Activated CD4-positive, alpha-beta T cell treated with anti-CD3 and anti-CD28 coated beads for 1 hour (primary cell): ENCODE measurements at places on chromosomes 16 and 17.

DNA sequence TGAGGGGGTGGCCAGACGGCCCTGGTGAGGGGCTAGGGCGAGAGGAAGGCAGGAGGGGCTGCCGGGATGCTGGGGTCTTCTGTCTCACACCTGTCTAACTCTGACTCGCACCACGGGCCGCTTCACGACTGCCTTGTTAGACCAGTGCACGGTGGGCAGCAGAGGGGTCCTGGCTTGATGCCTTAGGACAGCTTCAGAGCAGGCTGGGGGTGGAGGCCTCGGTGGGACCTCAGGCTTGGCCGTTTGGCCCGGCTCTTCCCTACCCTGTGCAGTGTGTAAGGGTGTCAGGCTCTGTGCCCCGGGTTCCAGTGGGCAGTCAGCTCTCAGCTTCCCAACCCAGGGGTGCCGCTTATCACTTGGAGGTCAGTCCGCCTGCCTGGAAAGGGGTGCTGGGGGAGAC is 100.7 kb downstream of the OR1D5 start:
- no peak for DNase-seq

GRCh38 chr17:6544011-6544370 is 12.4 kb downstream of the PITPNM3 start:
- DNase-seq, result no peak

DNA sequence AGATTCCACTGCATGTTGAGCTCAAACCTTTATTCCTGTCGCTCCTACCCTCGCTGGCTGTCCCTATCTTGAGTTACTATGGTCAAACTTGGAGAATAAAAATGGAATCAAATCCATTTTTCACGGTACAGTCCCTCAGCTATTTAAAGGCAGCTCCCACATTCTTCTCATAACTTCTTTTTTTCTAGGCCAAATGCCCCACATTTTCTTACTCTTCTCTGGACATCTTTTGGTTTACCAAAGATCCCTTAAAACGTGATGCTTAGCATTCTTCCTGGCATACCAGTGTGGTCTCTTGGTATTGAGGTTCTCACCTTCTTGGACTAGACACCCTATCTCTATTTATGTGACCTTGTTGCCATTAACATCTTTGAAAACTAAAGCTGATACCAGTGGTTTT is 48.3 kb upstream of the MAF start:
- no peak for DNase-seq

DNA sequence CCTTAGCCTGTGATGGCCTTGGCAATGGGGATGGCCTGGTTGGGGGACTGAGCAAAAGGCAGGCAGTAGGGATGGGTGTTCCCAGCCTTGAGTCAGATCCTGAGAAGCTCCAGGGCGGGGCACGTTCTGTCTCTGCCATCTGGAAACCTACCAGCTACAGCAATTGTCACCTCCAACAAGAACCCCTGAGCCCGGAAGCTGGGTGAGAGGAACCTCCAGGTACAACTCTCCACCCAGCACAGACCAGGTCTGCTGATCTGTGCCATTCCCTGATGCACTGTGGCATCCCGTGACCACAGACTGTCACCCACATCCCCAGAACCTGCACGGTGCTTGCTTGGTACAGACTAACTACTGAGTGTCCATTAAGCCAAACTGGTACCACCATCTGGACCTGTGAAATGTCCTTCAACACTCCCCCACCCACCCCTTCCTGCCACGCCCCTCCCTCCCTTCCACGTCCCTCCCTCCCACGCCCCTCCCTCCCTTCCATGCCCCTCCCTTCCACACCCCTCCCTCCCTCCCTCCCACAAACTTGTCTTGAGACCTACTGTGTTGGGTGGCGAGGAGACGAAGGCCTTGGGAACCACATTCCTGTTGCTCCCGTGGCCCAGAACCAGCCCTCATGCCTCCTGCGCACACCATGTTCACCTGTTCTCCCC is 16.6 kb downstream of the MYO15B start:
- DNase-seq, result no peak

DNA sequence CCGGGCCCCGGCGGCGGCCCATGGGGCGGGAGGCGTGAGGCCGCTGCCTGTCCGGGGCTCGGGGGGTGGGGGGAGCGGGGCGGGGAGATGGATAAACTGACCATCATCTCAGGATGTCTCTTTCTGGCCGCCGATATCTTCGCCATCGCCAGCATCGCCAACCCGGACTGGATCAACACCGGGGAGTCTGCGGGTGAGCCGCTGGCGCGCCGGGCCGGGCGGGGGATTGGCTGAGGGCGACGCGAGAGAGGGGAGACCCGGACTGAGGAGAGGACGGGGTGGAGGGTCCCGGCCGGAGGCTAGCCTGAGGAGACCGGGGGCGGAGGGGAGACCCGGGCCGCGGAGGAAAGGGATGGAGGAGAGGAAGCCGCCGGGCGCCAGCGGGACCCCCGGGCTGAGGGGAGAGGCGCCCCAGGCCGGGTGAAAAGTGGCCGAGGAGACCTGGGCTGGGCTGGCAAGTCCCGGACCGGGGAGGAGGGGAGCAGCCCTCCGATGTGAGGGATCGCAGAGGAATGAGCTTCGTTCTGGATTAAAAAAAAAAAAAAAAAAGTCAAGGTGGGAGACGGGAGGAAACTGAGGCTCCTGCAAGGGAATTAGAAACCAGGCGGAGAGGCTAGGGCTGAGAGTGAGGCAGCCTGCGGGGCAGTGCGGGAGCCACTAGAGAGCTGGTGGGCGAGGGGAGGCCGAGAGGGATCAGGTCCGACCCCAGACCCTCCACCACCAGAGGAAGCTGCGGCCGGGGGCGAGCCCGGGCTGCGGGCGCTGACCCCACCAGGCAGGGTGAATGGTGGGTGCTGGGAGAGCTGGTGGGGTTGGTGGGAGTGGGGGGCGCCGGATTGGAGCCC is 526 bp downstream of the MOSMO start:
- no peak for DNase-seq

GRCh38 chr17:12729086-12729485 is 60.2 kb upstream of the ARHGAP44 start:
- no peak for DNase-seq

DNA sequence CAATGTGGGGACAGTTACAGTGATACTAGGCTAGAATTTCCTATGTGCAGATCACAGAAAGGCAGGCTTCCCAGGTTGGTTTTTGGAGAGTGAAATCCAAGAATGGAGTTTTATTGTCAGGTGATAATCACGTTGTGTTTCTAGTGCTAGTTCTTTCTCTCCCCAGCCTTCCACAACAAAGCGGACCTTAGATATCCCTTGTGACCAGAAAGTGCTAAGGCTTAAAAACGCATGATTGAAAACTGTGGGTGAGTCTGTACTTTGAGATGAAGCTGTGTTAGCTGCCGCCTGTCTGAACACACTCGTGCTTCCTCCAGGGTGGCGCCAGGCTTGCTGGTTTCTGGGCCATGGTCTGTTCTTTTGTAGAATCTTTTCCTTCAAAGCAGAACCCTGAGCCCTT is 52.1 kb downstream of the BANP start:
- DNase-seq, result no peak

DNA sequence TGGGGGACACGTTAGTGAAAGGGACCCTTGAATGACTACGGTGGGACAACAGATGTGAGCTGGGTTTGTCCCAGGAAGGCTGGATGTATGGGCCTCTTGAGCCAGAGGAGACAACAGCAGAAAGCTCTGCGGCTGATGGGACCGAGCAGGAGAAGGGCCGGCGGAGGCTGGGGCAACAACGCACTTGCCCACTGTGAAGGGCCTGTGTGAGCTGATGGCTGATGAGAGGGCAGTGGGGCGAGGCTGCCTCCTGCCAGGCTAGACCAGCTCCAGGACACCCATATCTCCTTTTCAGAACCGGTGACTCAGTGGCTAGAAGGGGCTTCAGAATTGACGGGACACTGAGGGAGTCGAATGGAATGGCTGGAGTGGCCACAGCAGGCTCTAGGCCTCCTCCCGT is 250.1 kb downstream of the SEC14L1 start:
- no peak for DNase-seq

DNA sequence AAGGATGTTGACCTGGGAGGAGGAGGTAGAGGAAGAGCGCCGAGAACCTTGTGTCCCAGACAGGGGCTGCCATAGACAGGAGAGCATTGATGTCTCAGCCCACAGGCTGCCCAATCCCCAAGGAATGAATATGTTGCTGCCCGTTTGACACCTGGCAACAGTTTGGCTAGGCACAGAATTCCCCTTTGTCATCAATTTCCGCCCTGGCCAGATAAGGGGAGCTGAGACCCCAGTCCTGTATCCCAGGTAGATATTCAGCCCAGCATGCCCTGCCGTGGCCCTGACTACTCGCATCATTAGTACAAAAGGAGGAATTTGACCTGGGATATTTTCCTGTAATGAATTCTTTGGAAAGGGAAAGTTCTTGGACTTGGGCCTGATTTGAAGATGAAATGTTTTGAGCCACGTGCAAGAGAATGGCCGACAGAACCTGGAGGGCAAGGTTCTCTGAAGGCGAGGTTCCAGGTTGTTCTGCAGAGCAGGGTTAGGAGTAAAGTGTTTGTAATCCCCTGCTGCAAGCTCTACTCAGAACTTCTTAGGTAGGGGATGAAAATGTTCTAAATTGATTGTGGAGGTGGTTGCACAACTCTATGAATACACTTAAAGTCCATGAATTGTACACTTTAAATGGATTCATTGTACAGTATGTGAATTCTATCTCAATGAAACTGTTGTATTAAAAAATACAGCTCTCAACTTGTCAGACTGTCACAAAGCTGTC is 108.8 kb downstream of the SOCS1 start:
- DNase-seq, result no peak

DNA sequence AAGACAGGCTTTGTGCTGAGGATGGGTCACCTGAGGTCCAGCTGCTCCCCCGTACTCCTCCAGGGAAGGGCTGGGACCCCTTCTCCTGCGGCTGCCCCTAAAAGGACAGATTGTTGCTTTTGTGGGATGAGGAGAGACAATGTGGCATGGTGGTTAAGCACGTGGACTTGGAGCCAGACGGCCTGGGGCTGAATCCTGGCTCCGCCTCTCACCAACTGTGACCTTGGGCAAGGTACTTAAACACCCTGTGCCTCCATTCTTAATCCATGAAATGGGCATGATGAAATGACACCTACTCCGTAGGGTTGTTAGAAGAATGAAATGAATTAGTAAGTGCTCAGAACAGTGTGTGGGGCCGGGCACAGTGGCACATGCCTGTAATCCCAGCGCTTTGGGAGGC is 39.6 kb upstream of the PLCG2 start:
- DNase-seq, result no peak

DNA sequence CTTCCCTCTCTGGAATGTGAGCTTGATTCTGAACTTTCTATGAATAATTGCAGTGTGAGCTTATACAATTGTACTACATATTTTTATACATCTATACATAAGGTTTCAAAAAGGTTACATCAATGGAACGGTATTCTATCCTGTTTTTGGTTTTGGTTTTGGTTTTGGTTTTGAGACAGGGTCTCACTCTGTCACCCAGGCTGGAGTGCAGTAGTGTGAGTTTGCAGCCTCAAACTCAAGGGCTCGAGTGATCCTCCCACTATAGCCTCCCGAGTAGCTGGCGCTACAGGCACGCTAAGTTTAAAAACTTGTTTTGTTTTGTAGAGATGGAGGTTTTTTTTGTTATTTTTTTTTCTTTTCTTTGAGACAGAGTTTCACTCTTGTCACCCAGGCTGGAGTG is 1.1 kb downstream of the CTRB1 start:
- no peak for DNase-seq

DNA sequence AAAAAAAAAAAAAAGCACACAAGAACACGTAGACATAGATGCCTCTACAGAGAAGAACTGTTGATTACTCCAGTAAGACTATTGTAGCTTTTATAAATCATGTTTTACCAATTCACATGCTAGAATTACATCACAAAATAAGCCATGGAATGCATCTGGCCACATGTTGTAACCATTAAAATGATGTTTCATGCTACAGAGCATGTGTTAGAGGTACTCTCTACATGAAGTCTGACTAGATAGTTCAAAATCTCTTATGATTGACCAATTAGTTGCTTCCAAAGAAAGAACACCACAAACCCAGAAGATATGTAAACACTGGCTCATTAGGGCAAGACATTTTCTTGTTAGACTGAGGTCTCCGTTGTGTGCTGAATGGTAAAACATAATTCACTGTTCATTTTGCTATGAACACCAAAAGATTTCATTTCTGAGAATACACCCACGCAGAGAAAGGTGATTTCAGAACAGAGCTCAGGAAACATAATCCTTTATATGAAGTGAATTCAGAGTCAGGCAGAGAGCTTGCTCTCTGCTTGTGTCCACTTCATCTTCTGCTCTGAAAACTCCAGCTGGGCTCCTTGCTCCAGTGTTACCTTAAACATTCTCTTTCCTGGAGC is 411.4 kb upstream of the SOX9 start:
- no peak for DNase-seq

GRCh38 chr17:18245038-18245776 is 13.3 kb downstream of the FLII start:
- DNase-seq, result no peak

- no peak for DNase-seq
Observed at GRCh38 chr16:49604602-49605001, 231.0 kb downstream of the C16orf78 start.

- DNase-seq, result no peak
Observed at GRCh38 chr16:55732496-55732895, 76.7 kb downstream of the SLC6A2 start.

- no peak for DNase-seq
Observed at GRCh38 chr17:223723-224471, 42.4 kb upstream of the DOC2B start.

GRCh38 chr16:12758670-12759558 is 44.8 kb downstream of the CPPED1 start:
- DNase-seq, result no peak

- DNase-seq, result no peak
Observed at GRCh38 chr17:44862278-44862914, 14.7 kb downstream of the HIGD1B start.

GRCh38 chr16:73951481-73951880 is 345.1 kb upstream of the PSMD7 start:
- no peak for DNase-seq

DNA sequence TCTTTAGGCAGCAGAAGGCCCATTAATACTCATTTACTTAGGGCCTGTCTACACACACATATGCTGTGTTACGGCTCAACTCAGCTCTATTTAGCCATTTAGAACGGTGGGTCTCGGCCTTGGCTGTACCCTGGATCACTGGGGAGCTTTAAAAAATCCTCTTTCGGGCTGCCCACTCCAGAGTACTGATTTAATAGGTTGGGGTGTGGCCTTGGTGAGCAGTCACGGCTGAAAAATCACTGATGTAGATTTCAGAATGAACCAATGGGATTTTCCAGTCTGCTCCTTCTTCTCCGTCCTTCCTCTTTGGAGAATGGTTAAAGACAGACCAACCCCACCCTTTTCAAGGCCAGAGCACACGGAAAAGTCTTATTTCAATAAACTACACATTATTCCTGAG is 223.5 kb downstream of the CCDC182 start:
- no peak for DNase-seq
